ENCODE measurements at places on chromosomes 5 and 9.
A peak's percentile ranks its signal among the peaks of the same experiment; 100 is the strongest.

DNA sequence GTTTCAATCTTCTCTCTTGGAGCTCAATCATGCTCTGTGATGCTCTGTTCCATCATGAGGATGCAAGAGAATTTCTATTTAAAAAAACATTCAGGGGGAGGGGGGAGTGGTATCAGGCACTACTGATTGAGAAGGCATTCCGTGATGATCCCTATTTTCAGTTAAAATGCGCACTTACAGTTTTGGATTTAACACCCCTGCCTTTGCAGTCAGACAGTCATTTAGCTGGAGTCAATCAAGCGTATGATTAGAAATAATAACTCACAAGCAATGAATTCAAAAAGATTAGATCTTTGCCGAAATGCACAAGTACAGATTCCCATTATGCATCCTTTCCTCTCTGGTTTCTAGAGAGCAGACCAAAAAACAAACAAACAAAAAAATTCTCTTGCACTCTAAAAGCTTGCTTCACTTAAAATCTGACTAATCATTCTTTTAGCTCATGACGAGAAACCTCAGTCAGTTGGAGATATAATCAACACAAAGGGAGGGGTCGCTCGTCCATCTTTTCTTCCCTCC lies 55.4 kb downstream of the EFNA5 start:
- no peak for DNase-seq

- DNase-seq: no peak
These were observed 19.2 kb downstream of the FAM240B start for GRCh38 chr9:38700695-38701094.

DNA sequence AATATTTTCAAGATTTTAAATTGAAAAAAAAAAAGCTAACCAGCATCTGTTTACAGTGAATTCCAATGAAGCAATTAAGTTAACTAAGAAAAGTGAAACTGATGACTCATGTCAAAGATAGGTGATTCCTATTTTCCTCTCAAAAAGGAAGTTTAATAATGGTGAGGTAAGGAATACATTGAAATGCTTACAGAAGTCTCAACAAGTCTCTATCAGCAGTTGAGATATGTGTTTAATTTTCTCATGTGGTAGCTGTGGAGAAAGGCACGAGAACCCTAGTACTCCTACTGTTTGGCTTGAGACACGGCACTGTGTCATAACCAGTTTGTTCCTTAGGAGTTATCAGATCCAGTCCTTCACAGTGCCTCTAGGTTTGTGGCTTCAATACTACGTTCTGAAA lies 114.5 kb downstream of the SLC25A46 start:
- DNase-seq: no peak

GRCh38 chr9:3511551-3511950 lies 14.2 kb downstream of the RFX3 start:
- no peak for DNase-seq

GRCh38 chr5:79691007-79691406 lies 1.4 kb downstream of the CMYA5 start:
- DNase-seq: no peak

- DNase-seq: peak; percentile 22
These were observed 133.5 kb upstream of the LPCAT1 start for GRCh38 chr5:1657161-1657741.

- DNase-seq: no peak
These were observed 25.2 kb upstream of the CEMIP2 start for GRCh38 chr9:71793386-71794105.

DNA sequence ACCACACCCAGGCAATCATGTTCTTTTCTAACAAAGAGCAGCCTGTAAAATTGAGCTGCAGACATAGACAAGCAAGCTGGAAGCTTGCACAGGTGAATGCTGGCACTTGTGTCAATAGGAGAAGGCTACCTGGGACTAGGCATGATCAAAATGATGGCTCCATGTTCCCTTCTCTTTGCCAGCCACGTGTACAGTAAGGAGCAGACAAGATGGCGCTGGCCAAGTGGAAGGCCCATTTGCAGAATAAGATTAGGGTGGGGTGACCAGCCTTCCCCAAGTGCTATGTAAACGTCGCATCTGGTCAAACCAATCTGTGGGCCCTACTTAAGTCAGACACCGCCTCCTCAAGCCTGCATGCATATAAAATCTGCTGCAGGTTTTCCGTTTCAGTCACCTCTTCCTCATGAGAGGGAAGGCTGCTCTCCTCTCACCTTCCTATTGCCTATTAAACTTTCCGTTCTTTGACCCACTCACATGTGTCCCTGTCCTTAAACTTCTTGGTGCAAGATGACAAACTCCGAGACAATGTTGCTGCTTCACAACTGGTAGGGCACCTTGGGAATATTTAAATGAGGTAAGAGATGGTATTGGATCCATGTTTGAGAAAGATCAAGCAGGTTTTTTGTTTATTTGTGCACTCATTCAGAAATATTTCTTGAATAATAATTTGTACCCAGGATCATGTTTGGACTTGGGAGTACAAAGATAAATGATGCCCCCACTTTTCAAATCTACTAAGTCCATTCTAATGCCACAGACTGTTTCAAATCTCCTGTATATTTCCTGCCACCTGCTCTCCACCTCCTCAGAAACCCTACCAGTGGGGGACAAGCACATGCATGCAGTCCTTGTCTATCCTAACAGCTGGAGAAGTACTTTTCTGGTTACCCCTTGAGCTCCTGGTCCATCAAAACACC lies 30.7 kb upstream of the TGFBR1 start:
- no peak for DNase-seq
